Kidney tubule cell (primary cell): ENCODE measurements at places on chromosomes 12 and 14.
A peak's percentile ranks its signal among the peaks of the same experiment; 100 is the strongest.

- DNase-seq, result peak; percentile 47
Observed at GRCh38 chr12:14111230-14111865, 129.9 kb upstream of the GRIN2B start.

GRCh38 chr12:79710707-79711483 is 20.1 kb upstream of the PAWR start:
- DNase-seq, result no peak

DNA sequence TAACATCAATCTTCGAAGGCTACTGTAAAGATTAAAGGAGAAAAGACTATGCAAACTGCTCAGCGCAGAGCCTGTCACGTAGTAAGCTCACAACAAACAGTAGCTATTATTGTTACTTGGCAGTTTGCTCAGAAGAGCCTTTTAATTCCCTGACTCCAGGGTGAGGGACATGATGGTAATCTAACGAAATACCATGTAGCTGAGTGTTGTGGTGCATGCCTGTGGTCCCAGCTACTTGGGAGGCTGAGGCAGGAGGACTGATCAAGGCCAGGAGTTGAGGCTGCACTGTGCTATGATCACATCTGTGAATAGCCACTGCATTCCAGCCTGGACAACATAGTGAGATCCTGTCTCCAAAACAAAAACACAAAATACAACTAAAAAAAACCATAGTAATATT is 22.8 kb downstream of the HEBP1 start:
- no peak for DNase-seq

GRCh38 chr12:19026614-19027488 is 102.7 kb upstream of the PLEKHA5 start:
- no peak for DNase-seq
